ENCODE measurements at places on chromosomes 16 and 17.

DNA sequence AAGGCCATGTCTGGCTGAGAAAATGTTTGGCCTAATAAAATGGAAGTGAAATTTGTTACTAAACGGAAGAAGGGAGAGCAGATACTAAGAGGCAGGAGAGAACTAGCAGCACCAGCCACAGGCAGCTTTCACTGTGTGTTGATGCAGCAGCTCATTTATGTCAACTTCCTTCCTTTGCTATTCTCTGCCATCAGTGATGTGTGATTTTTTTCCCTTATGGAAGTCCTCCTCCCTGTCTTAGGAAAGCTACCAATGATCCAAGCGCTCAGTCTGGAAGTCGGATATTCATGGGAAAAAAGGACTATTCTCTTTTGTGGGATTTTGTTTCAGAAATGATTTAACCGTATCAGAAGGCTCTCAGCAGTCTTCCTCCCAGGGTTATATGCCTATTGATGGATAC lies 1629.2 kb downstream of the CDH8 start:
- DNase-seq: no peak

DNA sequence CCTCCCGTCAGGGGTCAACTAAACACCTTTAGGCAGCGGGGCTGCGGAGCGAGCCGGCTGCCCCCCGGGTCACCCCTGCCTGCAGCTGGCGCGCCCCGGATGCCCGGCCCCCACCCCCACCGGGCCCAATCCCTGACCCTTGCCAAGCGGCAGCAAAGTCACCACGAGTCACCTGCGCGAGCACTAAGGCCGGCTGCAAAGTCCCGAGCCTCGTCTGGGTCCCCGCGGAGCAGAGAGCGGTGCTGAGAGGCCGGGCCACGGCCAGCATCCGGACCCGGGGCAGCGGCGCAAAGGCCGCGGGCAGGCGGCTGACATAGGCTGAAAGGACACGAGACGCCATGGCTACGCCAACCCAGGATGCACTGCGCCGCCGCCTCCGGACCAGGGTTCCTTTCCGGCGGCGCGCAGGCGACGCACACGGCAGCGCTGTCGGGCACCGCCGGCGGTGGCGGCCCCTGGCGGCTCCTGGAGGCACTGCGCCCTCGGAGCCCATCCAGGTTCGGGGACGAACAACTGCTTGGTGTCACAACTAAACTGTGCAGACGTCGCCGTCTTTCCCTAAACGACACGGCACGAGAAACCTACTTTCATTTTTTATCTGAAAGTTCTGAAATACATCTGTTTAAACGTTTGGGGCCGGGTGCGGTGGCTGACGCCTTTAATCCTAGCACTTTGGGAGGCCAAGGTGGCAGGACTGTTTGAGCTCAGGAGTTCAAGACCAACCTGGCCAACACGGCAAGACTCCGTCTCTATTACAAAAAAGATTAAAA lies at the start of gene NDUFAB1:
TSS of gene NDUFAB1 (minus strand) at position 366 of the 770 bp plus-strand sequence. CDS start at position 340, 26 bp downstream.
- no peak for DNase-seq

- DNase-seq: no peak
These were observed 5.1 kb downstream of the MMD start for GRCh38 chr17:55416470-55417052.

- no peak for DNase-seq
These were observed 26.8 kb downstream of the LITAFD start for GRCh38 chr16:8908810-8909468.

DNA sequence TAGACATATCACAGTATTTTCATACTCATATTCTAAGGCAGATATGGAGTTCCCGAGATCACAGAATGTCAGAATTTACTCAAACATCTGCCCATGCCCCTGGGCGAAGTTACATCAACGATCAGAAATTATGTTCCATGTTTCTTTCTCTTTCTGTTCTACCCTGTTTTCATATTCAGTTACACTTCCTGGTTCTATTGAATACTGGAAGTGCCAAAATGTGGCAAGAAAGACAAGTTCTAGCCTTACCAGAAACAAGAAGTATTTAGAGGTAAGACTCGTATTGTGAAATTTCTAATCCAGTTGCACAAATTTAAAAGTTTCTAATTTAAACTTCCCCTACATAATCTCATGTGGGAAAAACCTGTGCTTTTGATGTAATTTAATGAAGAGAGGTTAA lies 36.1 kb downstream of the KCNJ2 start:
- no peak for DNase-seq

GRCh38 chr17:4604111-4604644 lies 19.8 kb downstream of the SMTNL2 start:
- DNase-seq: no peak

- no peak for DNase-seq
These were observed 577 bp upstream of the HS3ST2 start for GRCh38 chr16:22813223-22813947.

GRCh38 chr17:7443499-7444485 lies 1.1 kb upstream of the CHRNB1 start:
- DNase-seq: no peak

GRCh38 chr17:13594762-13595598 lies 6.7 kb downstream of the HS3ST3A1 start:
- DNase-seq: no peak

DNA sequence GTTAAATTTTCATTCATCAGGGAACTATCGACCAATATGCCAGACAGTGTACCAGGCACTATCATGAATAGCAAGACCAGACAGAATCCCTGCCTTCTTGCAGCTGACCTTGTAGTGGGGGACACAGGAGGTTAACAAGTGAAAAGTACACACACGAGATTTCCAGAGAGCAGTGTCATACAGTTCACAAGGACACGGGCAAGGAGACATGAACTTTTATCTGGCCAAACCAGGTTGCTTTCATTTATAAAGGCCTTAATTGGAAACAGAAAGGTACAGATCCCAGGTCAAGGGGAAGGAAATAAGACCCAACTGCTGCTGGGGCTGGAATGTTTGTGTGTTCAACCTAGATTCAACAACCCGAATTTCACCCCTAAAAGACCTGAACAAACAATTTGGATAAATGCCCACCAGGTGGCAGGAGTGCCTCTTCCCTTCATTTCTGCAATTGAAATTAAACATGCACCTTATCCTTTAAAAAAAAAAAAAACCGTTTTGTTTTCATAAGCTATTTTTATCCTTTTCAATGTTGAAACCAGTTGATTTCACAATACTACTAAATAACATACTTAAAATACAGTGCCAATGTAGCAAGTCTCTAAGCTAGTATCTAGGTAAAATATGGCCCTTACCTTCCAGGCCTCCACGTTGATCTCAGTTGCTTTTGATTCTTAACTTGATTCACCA lies 65.9 kb downstream of the EMP2 start:
- no peak for DNase-seq

GRCh38 chr16:732936-733335 lies 6.0 kb downstream of the HAGHL start:
- no peak for DNase-seq

- DNase-seq: no peak
These were observed 5.3 kb downstream of the CYB561 start for GRCh38 chr17:63440770-63441335.

- DNase-seq: no peak
These were observed 496.5 kb downstream of the TOX3 start for GRCh38 chr16:52050418-52050817.

DNA sequence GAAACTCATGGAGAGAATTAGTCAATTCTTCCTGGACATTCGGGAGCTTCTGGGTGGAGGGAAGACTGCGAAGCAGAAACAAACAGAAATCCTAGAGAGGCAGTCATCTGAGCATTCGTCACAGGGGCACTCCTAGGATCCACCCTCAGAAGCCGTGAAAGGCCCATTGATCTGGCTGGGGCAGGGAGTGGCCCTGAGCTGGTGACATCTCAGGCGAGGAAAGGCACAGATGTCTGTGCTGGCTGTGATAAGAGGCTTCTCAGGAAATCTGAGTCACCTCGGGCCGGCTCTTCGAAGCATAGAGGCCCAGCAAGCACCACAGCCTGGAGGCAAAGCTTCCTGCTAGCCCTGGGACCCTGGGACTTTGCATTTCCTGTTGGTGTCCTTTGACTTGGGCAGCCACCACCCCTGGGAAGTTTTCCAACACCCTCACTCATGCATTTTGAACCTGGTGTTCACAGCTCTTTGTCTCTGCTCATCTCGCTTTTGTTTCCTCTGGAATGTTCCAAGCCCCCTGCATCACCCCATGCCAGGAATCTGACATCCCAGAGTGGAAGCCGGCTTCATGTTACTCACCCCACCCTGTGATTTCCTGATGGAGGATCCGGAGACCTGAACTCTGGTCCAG lies 23.3 kb upstream of the CDRT4 start:
- no peak for DNase-seq

- DNase-seq: no peak
These were observed 9.2 kb upstream of the ACSF3 start for GRCh38 chr16:89084411-89084810.

GRCh38 chr16:86930663-86931373 lies 352.5 kb downstream of the FOXL1 start:
- DNase-seq: no peak

DNA sequence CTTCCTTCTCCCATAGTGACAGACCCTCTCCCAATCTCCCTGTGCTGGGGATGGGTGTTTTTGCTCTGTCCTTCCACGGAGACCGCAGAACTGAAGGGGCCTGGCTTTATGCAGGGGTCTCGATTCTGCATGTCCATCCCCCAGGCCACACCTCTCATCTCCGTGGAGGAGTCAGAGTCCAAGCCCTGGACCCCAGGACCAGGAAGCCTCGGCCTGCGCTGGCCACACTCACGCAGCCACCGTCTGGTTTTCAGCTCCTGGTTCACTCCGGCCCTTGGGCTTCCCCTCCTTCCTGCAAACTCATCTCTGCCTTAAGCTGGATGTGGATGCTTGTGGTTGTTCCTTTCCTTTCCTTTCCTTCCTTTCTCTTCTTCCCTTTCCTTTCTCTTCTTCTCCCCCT lies 90.8 kb downstream of the MGAT5B start:
- no peak for DNase-seq

GRCh38 chr16:75761108-75761507 lies 34.8 kb upstream of the CPHXL start:
- DNase-seq: no peak

GRCh38 chr17:5861246-5861645 lies 208.9 kb upstream of the WSCD1 start:
- no peak for DNase-seq

DNA sequence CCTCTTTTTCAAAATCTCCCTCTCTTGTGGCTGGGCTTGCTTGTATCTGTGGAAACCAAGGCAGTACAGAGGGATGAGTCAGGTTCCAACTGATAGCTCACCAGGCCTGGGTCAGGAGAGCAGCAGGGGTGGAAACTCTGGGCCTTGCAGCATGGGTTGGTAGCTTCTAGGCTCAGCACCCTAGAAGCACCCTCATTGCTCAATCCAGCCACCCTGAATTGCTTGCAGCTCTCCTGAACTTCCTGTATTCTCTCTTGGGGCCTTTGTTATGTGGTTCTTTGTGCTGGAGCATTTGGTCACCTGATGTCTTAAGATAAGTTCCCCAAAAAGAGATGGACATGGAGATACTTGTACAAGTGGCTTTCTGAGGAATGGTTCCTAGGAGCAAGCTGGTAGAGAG lies 169.4 kb downstream of the IRX5 start:
- DNase-seq: no peak

- DNase-seq: no peak
These were observed 38.9 kb upstream of the SNN start for GRCh38 chr16:11629071-11630030.

DNA sequence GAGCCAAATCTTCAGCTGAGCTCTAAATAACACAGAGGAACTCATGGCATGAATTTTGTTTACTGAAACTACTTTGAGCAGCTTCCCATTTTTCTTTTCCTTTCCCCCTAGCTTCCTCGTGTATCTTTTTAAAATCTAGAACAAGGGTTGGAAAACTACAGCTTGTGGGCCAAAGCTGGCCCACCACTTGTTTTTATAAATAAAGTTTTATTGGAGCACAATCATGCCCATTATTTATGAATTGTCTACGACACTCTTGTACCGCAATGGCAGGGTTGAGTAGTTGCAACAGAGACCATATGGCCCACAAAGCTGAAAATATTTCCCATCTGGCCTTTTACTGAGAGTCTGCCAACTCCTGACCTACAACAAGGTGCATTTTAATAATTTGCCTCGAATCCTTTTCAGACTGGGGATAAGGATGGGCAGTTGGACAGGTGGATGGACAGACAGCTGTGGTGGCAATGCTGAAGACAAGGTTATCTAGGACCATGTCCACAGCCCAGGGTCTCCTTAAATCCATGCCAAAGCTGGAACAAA lies 87.7 kb downstream of the RMI2 start:
- DNase-seq: no peak

- DNase-seq: no peak
These were observed 46.3 kb downstream of the METRNL start for GRCh38 chr17:83125515-83126274.
